ENCODE measurements at places on chromosomes 3 and 15.

DNA sequence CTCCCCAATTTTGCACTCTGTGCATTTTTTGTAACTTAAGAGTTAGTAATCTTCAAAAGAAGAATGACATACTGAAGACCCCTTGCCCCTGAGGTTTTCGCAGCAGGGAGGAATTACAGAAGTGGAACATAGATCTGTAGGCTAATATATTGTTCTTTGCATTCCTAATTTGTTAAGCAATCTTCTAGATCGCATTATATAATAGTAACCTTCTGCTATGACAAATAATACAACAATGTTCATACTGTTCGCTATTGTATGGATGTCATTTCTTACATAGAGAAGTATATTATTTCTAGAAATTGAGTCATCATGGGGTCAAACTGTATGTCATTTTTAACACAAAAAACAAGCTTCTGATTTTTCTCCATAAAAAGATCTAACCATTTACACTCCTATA is 95.8 kb upstream of the TGFBR2 start:
- DNase-seq: no peak

GRCh38 chr3:178083906-178084866 is 452.1 kb upstream of the KCNMB2 start:
- DNase-seq: no peak

DNA sequence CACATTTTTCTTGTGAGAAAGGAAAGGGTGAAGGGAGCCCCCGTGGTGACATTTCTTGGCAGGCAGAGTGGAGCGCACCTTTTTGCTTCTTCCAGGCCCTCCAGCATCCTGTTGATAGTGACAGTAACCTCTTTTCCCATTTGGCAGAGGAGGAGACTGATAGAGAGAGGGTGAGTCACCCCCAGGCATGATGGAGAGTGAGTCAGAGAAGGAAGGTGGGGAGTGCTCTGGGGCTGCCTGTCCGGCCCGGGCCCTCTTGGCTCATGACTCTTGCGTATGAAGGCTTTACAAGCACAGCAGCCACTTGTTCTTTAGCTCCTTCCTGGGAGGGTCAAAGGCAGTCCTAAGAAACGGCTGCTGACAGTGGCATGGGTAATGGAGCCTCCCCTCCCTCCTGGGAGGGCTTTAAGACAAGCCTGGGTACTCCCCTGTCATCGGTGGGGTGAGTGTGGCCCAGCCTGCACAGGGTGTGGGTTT is 16.0 kb downstream of the ANKRD63 start:
- DNase-seq: no peak

GRCh38 chr3:172115787-172116186 is 76.4 kb downstream of the FNDC3B start:
- no peak for DNase-seq

GRCh38 chr3:51716805-51717204 is 9.9 kb downstream of the GRM2 start:
- no peak for DNase-seq

DNA sequence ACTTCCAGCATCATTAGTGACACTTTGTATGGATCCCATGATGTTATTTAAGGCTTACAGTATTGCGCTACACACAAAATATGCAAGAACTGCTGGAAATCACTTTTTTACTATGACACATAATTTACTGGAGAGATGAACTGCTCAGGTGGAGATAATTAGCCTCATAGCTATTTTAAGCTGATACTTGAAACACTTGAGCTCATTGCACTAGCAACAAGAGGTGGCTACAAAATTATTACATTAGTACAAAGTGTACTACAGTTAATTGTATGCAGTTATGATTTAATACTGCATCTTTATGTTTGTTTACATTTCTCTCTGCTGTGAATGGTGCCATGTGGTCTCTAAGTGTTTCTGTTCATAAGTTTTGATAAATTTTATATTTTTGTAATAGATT is 6.5 kb upstream of the LZTFL1 start:
- DNase-seq: no peak

DNA sequence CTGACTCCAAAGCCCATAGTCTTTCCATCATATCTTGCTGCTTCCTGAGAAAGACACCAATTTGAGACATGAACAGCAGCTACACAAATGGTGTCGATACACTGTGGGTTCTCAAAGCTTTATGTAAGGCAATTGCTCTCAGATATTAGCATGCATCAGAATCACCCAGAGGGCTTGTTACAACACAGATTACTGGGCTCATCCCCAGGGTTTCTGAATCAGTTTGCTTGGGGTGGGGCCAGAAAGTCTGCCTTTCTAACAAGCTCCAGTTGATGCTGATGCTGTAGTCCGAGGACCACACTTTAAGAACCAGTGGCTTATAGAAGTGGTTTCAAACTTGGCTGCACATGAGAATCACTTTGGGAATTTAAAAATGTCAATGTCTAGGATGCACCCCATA is 86.5 kb downstream of the SEMA6D start:
- DNase-seq: no peak

GRCh38 chr15:92909136-92909781 is 9.1 kb downstream of the CHD2 start:
- DNase-seq: no peak

DNA sequence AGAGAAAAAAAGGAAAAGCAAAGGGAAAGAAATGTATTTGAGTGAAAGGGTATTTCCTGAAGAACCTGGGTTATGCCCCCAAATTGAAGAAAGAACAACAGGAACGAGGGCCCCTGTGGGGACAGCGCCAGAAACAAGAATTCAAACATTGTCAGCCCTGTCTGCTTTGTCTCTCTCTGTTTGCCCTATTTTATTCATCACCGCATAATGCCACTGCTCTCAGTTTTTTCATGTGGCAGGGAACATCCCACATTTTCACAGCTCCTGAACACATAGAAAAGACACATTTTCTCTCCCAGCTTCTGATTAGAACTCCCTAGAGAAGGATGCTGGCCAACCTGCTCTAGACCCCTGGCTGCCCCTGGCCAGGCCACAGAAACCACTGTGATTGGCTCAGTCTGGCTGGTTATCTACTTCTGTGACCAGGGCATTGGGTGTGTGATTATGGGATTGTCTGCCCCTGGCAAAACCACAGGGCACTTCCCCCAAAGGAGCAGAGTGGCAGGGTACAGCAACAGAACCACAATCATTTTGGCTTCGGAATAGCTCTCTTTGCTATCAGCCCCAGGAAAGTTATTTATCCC is 31.3 kb upstream of the CCDC54 start:
- DNase-seq: no peak

DNA sequence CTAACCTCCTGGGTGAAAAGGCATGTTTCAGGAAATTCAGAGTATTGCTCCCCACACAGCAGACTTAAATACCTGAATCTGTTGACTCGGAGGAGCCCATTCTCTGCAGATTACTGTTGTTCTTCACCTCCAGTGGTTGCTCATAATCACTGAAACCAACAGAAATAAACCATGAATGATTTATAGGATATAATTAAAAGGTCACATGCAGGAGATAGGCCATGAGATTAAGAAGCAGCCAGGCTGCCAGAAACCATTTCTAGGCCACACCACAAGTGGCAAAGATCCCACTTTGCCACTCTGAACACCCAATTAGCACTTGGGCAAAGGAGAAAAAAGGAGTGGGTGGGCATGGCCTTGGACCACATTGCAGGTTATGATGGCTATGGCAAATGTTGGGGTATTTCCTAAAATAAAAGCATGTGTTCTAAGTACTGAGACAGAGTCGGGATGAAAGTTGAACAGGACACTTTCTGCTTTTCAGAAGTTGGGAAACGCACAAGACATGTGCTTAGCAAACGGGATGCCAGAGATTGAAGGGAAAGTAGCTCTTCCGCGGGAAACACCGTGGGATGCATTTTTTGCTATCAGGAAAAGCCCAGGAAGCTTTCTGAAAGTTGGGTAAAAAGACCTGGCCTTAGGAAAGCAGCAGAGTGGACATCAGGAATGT is 1.5 kb downstream of the CDC25A start:
- no peak for DNase-seq

DNA sequence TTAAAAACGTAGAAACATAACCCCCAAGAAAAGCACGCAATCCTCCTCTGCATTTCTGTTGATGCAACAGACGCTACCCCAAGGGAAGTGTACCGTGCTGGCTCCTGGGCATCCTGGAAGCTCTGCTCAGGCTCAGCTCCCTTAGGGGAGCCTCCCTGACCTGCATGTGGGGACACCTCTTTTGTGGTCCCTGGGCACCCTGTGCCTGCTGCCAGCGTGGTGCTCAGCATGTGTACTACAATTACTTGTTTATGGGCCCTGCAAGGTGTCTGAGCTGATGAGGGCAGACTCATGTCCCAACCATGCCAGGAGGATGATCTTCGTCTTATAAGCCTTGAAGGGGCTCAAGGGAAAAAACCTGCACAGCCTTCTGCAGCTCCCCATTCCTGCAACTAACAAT is 18.3 kb downstream of the EHD4 start:
- DNase-seq: no peak

GRCh38 chr3:120821426-120821825 is 78.9 kb downstream of the GTF2E1 start:
- DNase-seq: no peak

GRCh38 chr3:28935146-28935545 is 345.7 kb upstream of the RBMS3 start:
- no peak for DNase-seq

GRCh38 chr15:69824075-69824876 is 273.4 kb downstream of the TLE3 start:
- DNase-seq: no peak

- no peak for DNase-seq
These were observed 266.2 kb upstream of the TPRG1 start for GRCh38 chr3:188905547-188905946.

- DNase-seq: no peak
These were observed 306.8 kb upstream of the ATP11B start for GRCh38 chr3:182486463-182486862.

DNA sequence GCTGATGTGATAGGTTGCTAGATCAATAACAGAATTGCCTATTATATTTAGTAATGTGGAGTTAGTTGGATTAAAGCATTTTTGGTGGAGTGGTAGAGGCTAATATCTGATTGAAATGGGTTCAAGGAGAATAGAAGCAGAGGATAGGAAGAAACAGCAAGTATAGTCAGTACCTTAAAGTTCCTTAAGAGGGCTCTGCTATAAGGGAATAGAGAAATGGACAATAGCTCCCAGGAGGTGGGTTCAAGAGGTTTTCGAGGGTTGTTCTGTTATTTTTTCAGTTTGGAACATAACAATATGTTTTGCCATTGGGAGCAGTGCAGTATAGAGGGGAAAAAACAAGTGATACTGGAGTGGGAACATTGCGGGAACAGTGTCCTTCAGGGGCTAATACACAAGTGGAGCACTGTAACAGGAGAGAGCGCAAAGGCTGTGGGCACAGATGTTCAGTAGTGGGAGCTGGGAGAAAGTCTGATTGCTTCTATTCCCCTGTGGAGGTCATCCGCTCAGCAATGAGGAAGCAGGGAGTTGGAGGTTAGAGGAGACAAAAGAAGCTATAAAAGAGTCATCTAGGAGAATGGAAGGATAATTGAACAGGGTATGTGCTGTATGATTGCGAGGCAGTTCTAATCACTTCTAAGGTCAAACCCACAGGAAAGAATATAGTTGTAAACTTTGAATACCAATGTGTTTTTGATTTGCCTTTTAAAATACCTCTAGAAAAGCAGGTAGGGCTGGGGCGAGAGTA is 3.3 kb downstream of the MRPS11 start:
- DNase-seq: no peak

GRCh38 chr15:81215983-81216382 is 19.3 kb downstream of the IL16 start:
- no peak for DNase-seq

DNA sequence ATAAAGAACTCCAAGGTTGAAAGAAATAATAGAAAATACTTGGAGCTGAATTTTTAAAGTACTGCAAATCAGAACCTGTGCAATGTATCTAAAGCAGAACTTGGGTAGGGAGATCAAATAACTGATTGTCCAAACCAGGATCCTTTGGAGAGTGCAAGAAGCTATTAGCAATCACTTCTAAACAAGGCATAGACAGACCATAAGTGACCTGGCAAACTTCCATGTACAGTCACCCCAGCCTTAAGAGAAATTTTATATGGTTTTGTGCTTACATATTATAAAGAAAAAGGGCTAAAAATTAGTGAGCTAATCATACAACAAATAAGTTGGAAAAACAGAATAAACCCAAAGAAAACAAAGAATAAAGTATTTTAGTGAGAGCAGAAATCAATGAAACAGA is 35.2 kb downstream of the ETV5 start:
- no peak for DNase-seq

DNA sequence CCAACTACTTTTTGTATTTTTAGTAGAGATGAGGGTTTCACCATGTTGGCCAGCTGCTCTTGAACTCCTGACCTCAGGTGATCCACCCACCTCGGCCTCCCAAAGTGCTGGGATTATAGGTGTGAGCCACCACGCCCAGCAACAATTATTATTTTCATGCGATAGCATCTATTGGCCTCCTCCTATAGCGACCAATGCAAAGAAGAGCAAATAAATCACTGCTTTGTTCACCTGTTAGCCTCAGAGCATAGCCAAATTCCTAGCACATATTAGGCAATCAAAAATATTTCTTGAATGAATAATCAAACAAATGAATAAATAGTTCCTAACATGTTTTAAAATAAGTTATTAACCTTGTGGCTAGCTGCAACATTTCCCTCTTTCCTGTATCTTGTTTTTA is 36.8 kb upstream of the TNFSF10 start:
- no peak for DNase-seq

- DNase-seq: no peak
These were observed 41.0 kb downstream of the EPHB3 start for GRCh38 chr3:184602372-184603150.

DNA sequence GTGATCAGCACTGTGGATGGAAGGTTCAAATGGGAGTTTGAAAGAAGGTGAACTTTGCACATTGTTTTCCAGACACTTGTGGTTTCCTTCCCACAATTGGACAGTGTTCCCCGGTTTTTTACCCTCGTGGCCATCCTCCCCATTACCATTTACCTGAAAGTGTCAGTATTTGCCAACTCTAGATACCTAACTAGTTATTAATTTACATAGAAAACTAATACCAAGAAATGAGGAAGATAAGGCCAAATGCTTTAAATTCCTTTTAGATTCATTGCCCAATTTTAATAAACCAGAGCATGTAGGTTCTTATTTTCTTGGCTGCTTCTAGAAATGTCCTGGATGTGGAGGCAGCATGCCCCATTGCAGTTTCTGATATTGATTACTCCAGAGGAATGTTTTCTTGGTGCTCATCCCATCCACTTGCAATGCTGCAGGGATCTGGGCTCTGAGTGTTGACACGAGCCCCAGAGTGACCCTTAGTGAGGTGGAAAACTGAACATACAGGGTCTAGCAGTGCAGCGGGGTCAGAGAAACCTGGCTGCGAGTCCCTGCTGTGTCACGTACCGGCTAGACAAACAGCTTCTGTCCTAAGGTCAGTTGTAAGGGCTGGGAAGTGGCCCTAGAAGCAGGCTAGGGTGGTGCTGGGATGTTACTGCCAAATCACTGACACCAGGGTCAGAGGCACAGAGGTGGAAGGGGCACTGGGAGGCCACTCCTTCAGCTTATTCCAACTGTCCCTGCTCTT is 23.5 kb downstream of the LSM3 start:
- DNase-seq: no peak

Data from GM10248 (cell line).